ENCODE measurements at places on chromosomes 1 and 21. TPM values are rescaled to one million over a fixed set of nuclear protein-coding genes. Genes with fewer than 3 reads are reported as not detected.
A peak's percentile ranks its signal among the peaks of the same experiment; 100 is the strongest.

DNA sequence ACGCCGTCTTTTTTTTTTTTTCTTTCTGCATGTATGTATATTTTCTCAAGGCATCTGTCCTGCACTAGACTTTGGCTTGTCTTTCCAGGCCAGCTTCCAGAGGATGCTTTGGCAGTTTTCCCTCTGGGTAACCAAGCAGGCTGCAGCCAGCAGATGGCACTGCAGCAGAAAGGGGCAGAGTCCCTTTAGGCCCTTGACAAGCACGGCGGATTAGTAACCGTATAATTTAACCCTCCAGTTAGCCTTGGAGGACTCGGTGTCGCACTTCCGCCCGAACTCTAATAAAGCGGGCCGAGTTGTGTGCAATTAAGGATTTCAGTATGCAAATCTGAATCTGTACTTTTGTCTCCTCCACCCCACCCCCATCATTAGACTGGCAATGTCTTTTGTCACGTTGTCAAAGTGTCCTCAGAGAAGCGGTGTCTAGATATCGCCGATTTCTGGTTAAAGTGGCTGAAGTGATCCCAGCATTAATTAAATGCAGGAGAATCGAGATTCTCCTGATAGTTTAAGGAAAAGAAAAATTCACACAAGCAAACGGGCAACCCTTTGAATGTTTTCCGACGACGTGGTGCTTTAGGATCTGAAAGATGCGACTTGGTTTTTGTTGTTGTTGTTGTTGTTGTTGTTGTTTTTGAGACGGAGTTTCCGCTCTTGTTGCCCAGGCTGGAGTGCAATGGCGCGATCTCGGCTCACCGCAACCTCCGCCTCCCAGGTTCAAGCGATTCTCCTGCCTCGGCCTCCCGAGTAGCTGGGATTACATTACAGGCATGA, 1.1 kb upstream of the TMEM167B start:
- peak; percentile 19 for DNase-seq
- H3K4me3 ChIP-seq = peak overlapping the region; percentile 75
- H3K27ac ChIP-seq = peak overlapping the region; percentile 93
- H3K27me3 ChIP-seq = no peaks in the 10 kb centered on the region

GRCh38 chr21:44480200-44481053, 25.1 kb downstream of the LRRC3 start:
- no peak overlapping the region for H3K27ac ChIP-seq
- no peak overlapping the region for H3K4me3 ChIP-seq
- peaks cover 8% of the 10 kb centered on the region for H3K27me3 ChIP-seq
- H3K4me1 ChIP-seq = no peaks in the 10 kb centered on the region
- H3K36me3 ChIP-seq = no peaks in the 10 kb centered on the region

GRCh38 chr21:16071092-16071491, 341.3 kb downstream of the USP25 start:
- peak overlapping the region; percentile 50 for H3K4me3 ChIP-seq
- H3K36me3 ChIP-seq = no peaks in the 10 kb centered on the region
- peaks cover 8% of the 10 kb centered on the region for H3K4me1 ChIP-seq
- H3K27ac ChIP-seq = no peak overlapping the region
- no peaks in the 10 kb centered on the region for H3K27me3 ChIP-seq

GRCh38 chr1:165355977-165356811, at the start of gene LMX1A:
LMX1A (minus strand) TSS chr1:165356715; CDS start chr1:165355559, 1,156 bp downstream.
- no peaks in the 10 kb centered on the region for H3K4me1 ChIP-seq
- H3K27me3 ChIP-seq = peaks cover 47% of the 10 kb centered on the region
- H3K36me3 ChIP-seq = no peaks in the 10 kb centered on the region

- H3K4me3 ChIP-seq = no peak overlapping the region
- H3K36me3 ChIP-seq = no peaks in the 10 kb centered on the region
- DNase-seq = no peak
- no peaks in the 10 kb centered on the region for H3K27me3 ChIP-seq
- H3K4me1 ChIP-seq = no peaks in the 10 kb centered on the region
Observed at GRCh38 chr1:55592122-55592521, 377.0 kb upstream of the USP24 start.

- no peaks in the 10 kb centered on the region for H3K4me1 ChIP-seq
- H3K27ac ChIP-seq = no peak overlapping the region
- H3K27me3 ChIP-seq = no peaks in the 10 kb centered on the region
- no peak for DNase-seq
- H3K4me3 ChIP-seq = no peak overlapping the region
- H3K36me3 ChIP-seq = no peaks in the 10 kb centered on the region
Observed at GRCh38 chr1:181817091-181817490, 244.4 kb downstream of the ZNF648 start.

GRCh38 chr1:33132549-33132948, 49.3 kb downstream of the TRIM62 start:
- H3K4me1 ChIP-seq = peaks cover 3% of the 10 kb centered on the region
- H3K27ac ChIP-seq = no peak overlapping the region
- no peaks in the 10 kb centered on the region for H3K36me3 ChIP-seq
- no peak overlapping the region for H3K4me3 ChIP-seq

DNA sequence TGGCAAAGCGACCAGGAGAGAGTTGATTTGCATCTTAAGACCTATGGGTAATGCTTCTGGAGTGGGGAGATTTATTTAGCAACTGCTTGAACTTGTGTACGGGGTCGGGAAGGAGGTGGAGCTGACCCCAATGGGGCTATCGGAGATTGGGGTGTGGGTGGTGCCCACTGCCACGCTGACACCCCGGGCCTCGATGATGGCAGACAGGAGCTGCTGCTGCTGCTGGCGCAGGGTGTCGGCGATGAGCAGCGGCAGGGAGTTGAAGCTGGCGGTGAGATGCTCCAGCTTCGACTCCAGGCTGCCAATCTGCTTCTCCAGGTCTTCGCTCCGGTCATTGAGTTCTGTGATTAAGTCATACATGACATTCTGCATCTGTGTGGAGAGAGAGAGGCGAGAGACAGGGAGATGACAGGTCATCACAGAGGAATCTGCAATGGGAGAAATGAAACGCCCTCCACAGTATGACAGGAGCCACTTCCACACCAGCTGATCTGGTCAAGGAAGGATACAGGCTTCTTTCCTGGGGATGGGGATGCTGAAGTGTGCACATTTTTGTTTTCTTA, 100.0 kb upstream of the ADAR start:
- no peak for DNase-seq
- H3K4me1 ChIP-seq = peaks cover 8% of the 10 kb centered on the region
- no peak overlapping the region for H3K4me3 ChIP-seq
- H3K27ac ChIP-seq = no peak overlapping the region
- H3K36me3 ChIP-seq = no peaks in the 10 kb centered on the region

- no peaks in the 10 kb centered on the region for H3K27me3 ChIP-seq
- no peak overlapping the region for H3K27ac ChIP-seq
- H3K36me3 ChIP-seq = no peaks in the 10 kb centered on the region
- H3K4me3 ChIP-seq = no peak overlapping the region
- DNase-seq = no peak
- H3K4me1 ChIP-seq = no peaks in the 10 kb centered on the region
Observed at GRCh38 chr1:177032434-177032833, 132.1 kb downstream of the ASTN1 start.

- H3K27me3 ChIP-seq = no peaks in the 10 kb centered on the region
- H3K36me3 ChIP-seq = no peaks in the 10 kb centered on the region
- H3K4me3 ChIP-seq = no peak overlapping the region
- DNase-seq = no peak
Observed at GRCh38 chr1:53343831-53344668, 16.2 kb upstream of the LRP8 start.

GRCh38 chr1:10170239-10170574, 40.2 kb upstream of the KIF1B start:
- H3K4me3 ChIP-seq = no peak overlapping the region
- no peaks in the 10 kb centered on the region for H3K4me1 ChIP-seq
- no peak overlapping the region for H3K27ac ChIP-seq
- H3K27me3 ChIP-seq = no peaks in the 10 kb centered on the region
- H3K36me3 ChIP-seq = peaks cover 75% of the 10 kb centered on the region
- DNase-seq = no peak

GRCh38 chr1:160325252-160325651, 17.8 kb downstream of the COPA start:
- H3K4me3 ChIP-seq = no peak overlapping the region
- no peak for DNase-seq
- H3K27ac ChIP-seq = no peak overlapping the region
- H3K36me3 ChIP-seq = peaks cover 73% of the 10 kb centered on the region
- no peaks in the 10 kb centered on the region for H3K4me1 ChIP-seq

DNA sequence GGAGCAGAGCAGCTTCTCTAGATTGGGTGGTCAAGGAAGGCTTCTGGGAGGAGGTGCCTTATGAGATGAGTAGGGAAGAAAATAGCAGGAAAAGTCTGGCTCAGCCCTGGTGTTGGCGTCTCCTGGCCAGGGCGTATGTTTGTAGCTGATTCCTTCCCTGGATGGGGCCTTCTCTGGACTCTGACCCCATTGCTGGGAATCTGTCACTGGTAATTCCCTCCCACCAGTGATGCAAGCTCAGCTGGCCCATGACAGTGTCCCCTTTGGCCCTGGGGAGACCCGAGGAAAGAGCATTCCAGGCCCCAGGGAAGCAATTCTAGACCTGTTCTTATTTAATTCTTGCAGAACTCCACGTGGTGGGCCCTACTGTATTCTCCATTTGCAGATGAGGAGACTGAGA, 20.7 kb downstream of the IGSF21 start:
- H3K4me1 ChIP-seq = no peaks in the 10 kb centered on the region
- no peak overlapping the region for H3K4me3 ChIP-seq
- no peak overlapping the region for H3K27ac ChIP-seq
- H3K36me3 ChIP-seq = no peaks in the 10 kb centered on the region

DNA sequence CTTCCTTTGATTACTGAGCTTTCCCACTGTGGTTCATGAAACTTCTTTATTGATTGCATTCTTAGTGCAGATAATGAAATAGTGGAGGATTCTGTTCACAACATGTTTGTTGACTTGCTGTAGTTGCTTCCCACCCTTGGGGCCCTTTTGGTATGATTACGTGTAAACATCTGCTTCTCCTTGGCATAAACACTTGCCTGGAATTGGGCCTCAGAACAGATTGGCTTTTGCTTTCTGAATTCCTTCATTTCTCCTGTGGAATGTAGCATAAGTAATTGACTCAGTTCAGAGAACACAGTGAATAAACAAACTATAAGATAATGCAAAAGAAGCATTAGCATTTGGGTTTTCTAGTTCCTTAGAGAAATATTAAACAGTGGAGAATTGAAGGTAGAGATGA, 59.5 kb upstream of the LAMC2 start:
- peak; percentile 28 for DNase-seq
- no peak overlapping the region for H3K4me3 ChIP-seq
- H3K27ac ChIP-seq = peak overlapping the region; percentile 24

GRCh38 chr1:207309745-207310273, 11.7 kb upstream of the CD55 start:
- H3K27me3 ChIP-seq = no peaks in the 10 kb centered on the region
- DNase-seq = peak; percentile 73
- H3K4me1 ChIP-seq = peaks cover 38% of the 10 kb centered on the region

DNA sequence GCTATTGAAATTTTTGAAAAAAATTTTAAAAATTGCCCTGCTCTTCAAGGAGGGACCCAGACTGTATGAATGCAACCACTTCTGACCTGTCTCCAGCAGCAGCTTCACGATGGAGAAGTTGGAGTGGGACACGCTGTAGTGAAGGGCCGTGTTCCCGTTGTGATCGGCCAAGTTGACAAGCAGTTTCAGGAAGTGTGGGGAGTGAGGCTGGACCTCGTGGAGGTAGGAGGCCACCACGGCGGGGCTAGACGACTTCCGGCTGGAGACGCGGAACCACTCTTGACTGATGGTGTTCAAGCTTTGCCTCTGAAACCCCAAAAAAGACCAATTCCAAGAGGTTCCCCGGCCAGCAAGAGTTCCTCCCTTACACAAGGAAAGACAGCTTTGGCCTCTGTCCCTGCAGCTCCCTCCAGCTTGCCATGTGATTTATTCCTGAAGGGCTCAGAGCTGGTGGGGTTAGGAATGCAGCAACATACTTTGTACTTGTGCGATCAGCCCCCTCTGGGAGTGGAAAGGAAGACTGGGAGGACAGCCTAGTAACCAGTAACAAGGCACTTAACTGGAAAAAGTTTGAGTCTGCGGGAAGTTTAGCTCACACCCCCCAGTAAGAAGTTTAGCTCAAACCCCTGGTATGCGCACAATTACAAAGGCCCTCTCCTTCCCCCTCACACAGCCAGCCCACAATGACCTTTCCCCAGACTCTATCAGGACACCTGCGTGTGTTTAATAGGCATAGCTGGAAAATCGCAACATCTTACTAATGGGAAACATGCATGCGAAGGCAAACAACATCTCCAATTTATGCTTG, 56.0 kb downstream of the KANK4 start:
- no peak overlapping the region for H3K4me3 ChIP-seq
- no peaks in the 10 kb centered on the region for H3K27me3 ChIP-seq
- H3K27ac ChIP-seq = no peak overlapping the region
- H3K4me1 ChIP-seq = no peaks in the 10 kb centered on the region
- H3K36me3 ChIP-seq = no peaks in the 10 kb centered on the region
- DNase-seq = no peak

INAVA gene
- total RNA-seq = not detected

FHAD1 gene
- not detected for total RNA-seq

OR10J1 gene
- total RNA-seq = not detected

SLAMF6 gene
- 2.3 TPM for total RNA-seq

SPSB1 gene
- total RNA-seq = 40.4 TPM

AMY2B gene
- 29.5 TPM for total RNA-seq

DPT gene
- 12.6 TPM for total RNA-seq

CRP gene
- not detected for total RNA-seq

PRR9 gene
- not detected for total RNA-seq
